ENCODE measurements at places on chromosomes 4 and X. TPM values are rescaled to one million over a fixed set of nuclear protein-coding genes. Genes with fewer than 3 reads are reported as not detected.

The SLC6A14 gene
- total RNA-seq: not detected

The FMR1NB gene
- not detected for total RNA-seq

The SMIM10 gene
- 2.5 TPM for total RNA-seq

The RHOXF2B gene
- total RNA-seq: not detected

The TAF1 gene
- total RNA-seq: 39.1 TPM

The S100P gene
- total RNA-seq: not detected

The STPG2 gene
- 0.17 TPM for total RNA-seq

All from dermis lymphatic vessel endothelial cell (primary cell).